Fibroblast of skin of right quadriceps (primary cell): ENCODE measurements at places on chromosomes 16 and 17.

GRCh38 chr16:24755201-24755874, 25.9 kb downstream of the TNRC6A start:
- no peak for DNase-seq

DNA sequence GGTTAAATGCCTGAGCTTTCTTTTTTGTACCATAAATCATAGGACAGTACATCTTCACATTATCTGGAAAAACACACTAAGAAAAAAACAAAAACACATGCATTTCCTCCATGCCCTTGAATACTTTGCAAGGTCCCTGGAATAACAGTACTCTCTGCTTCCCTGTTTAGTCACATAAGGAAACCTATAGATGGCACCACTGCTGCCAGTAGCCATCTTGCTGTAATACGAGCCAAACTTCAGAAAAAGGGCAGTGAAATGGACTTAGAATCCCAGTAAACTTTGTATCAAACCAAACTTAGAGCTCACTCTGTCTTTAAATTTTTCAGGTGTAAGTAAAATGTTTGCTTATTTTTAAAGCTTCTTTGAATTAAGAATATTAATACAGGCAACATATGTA, 435.5 kb downstream of the KCNJ2 start:
- no peak for DNase-seq

GRCh38 chr17:5522476-5522875, 36.1 kb downstream of the MIS12 start:
- no peak for DNase-seq

- DNase-seq: peak; percentile 70
Observed at GRCh38 chr17:79749156-79749815, 18.5 kb downstream of the ENPP7 start.

DNA sequence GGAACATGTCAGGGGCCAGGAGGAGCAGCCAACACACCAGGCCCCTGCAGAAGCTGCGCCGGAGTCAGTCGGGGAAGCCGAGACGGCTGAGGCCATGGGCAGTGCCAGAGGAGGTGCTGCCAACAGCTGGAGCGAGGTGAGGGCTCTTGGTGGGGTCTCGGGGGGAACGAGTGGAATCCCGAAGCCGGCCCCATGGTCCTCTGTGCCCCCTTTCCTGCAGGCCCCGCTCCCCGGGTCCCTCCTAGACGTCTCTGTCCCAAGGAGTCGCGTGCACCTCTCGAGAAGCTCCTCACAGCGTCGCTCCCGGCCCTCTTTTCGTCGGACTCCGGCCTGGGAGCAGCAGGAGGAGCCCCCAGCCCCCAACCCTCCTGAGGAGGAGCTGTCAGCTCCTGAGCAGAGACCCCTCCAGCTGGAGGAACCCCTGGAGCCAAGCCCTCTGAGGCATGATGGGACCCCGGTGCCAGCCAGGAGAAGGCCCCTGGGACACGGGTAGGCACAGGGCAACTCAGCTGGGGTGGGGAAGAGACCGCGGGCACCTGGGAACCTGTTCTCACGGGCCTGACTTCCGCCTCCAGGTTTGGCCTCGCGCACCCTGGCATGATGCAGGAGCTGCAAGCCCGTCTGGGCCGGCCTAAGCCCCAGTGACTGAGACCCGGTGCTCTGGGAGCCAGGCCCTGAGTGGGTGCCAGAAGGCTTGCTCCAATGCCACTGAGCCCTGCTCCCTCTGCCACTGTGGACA, 3.6 kb downstream of the APOBR start:
- no peak for DNase-seq

- peak; percentile 27 for DNase-seq
Observed at GRCh38 chr17:18356624-18357023, 6.7 kb downstream of the SHMT1 start.

DNA sequence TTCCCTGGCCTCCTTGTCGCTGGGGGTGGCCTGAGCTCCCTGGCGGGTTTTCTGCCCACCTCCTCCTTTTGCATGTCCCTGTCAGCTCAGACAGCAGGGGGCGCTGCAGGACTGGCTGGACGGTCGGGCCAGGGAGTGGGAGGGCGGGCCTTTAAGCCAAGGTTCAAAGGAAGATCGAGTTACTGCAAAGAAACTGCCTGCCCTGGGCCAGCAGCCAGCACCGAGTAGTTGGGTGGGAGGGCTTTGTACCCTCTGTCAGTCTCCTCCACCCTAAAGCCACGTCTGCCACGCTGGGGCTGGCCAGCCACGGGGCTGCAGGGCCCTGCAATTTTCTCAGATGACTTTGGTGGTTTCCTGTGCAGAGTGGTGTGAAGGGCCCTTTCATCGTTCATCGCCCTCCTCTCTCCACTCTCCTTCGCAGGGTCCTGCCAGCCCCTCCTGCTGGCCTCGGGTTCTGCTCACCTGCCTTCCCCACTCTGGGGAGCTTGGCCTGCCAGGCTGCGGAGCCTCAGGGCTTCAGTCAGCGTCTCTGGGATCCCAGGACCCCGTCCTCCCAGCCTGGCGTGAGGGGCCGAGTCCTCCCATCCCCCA, 12.3 kb downstream of the GPR142 start:
- peak; percentile 69 for DNase-seq

- no peak for DNase-seq
Observed at GRCh38 chr16:88428616-88429386, 24.3 kb upstream of the ZFPM1 start.

DNA sequence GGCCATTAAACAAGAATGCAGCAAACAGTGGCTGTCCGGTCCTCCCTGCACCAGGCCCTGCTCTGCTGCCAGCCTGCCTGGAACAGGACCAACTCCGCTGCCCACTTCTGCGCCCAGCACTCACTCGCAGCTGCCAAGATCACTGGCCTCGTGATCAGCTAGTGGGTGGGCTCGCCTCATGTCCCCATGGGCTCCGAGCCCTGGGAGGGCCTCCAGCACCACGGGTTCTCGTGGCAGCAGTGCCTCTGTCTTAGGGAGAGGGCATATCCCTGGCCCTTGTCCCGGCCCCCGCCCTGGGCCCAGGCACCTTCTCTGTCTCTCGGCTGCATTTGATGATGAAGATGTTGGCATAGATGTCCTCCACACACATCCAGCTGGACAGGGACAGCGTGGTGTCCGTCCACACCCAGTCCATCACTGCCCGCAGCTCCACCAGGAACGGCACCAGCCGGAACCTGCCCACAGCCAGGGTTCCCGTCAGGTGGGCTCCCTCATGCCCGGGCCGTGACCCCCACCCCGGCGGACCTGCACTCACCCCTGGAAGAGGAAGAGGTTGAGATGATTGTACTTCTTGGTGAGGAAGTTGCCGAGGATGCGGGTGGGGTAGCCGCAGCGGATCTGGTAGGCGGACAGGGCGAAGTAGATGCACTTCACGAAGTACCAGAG, 13.1 kb downstream of the CTU2 start:
- DNase-seq: no peak

DNA sequence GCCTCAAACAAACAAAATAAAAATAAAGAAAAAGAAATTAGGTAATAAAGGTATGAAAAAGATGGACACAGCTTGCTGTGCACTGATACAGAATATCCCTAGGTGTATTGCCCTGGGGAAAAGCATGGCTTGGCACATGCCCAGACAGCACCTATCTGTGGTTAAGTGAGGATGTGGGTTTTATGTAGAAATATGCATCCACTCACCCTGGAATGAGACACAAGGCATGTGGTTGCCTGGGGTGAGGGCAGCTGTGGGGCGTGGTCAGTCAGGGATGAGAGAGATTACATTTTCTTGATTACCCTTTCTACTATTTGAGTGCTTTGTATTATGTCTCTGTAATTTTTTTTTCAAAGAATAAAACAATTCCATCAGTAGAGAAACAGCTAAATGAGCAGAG, 6.9 kb downstream of the PLLP start:
- peak; percentile 64 for DNase-seq

DNA sequence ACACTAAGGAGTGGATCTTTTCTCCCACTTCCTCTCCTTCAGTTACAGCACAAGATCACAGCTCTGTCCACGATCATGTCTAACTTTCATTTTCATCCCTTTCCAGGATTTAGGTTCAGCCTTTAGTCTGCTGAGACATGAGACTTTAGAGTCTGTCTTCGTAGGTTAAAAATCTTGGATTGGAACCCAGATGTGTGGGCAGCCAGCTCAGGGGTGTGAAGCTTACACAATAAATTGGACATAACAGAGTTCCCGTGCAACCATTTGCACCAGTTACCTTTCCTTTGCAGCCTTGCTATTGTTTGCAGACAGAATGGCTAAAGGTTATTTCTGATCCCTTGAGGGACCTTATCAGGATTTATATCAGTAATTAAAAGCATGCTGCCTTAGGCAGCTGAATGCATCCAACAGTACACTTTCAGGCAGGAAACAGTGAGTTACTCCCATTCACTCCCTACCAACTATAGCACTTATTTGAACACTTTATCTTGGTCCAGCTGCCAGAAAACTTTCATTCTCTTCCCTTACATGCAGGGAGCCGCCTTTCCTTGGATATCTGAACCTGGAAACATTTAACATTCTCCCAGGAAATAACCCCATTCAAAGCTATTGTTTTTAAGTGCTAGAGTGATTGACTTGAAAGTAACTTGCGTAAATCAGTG, 87.3 kb downstream of the TMEM100 start:
- DNase-seq: peak; percentile 32

- no peak for DNase-seq
Observed at GRCh38 chr17:51746421-51746820, 412.1 kb downstream of the CA10 start.

GRCh38 chr17:9860851-9861250, 35.1 kb downstream of the GLP2R start:
- no peak for DNase-seq

- DNase-seq: no peak
Observed at GRCh38 chr17:6915620-6916019, 80.2 kb upstream of the ALOX12 start.

GRCh38 chr16:69520800-69521602, 44.8 kb upstream of the NFAT5 start:
- peak; percentile 66 for DNase-seq

GRCh38 chr16:52967744-52968143, 85.0 kb downstream of the CHD9NB start:
- DNase-seq: no peak

GRCh38 chr16:11506741-11507305, 79.9 kb downstream of the LITAF start:
- DNase-seq: no peak

DNA sequence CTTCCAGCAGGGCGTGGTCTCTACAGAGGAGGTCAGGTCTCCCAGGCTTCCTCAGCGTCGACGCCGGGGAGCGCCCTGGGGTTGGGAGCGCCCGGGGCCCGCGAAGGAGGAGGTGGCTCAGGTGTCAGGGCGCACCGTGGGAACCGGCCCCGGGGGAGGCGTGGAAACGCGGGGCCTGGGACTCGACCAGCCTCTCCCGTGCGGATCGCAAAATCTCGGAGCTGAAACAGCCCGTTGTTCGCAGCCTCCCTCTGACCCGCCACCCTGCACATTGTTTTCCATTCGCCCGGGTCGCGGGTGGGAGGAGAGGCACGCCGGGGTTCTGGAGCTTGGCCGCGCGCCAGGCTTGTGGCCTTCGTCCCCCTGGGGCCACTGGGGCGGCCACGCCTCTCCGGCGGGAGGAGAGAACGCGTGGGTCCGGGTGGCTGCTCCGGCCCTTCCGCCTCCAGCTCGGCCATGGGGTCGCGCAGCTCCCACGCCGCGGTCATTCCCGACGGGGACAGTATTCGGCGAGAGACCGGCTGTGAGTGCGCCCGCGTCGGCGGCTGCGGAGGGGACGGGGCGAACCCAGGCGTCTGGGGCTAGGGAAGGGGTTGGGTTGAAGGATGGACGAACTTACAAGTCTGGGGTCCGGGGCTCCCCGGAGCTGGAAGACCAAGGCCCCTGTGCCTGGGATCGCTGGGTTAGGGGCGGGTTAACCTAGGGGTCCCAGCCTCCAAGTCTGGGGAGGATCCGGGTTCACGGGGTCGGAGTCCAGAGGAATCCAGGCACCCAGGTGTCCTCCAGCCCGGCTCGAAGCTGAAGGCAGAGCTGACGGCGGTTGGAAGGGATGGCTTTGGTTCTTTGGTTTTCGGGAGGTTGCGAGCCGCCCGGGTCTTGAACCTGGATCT, at the start of gene CHP2:
TSS of gene CHP2 (plus strand) at position 433 of the 890 bp plus-strand sequence. CDS start at position 457, 24 bp downstream.
- DNase-seq: no peak

DNA sequence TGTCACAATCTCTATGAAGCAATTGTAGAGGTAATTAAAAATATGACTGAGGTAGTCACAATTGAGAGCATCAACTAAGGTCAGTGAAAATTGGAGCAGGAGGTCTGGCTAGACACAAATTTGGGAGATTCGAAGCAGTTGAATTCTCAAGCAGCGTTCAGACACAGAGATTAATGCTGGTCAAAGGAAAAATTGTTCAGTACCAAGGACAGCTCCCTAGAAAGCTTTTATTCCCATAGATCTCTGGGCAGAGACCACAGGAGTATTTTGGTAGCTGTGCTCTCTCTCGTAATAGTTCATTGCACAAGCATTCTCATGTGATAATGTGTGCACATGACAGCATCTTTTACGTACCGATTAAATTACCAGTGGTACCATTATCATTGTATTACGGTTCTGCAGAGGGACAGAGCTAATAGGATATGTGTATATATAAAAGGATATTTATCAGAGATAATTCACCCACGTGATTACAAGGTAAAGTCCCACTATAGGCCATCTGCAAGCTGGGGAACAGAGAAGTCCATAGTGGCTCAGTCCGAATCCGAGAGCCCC, 387.5 kb upstream of the HSBP1 start:
- DNase-seq: peak; percentile 62

- peak; percentile 57 for DNase-seq
Observed at GRCh38 chr17:81365148-81365600, 30.1 kb upstream of the BAHCC1 start.

- DNase-seq: no peak
Observed at GRCh38 chr16:23402100-23402499, 50.9 kb downstream of the COG7 start.

DNA sequence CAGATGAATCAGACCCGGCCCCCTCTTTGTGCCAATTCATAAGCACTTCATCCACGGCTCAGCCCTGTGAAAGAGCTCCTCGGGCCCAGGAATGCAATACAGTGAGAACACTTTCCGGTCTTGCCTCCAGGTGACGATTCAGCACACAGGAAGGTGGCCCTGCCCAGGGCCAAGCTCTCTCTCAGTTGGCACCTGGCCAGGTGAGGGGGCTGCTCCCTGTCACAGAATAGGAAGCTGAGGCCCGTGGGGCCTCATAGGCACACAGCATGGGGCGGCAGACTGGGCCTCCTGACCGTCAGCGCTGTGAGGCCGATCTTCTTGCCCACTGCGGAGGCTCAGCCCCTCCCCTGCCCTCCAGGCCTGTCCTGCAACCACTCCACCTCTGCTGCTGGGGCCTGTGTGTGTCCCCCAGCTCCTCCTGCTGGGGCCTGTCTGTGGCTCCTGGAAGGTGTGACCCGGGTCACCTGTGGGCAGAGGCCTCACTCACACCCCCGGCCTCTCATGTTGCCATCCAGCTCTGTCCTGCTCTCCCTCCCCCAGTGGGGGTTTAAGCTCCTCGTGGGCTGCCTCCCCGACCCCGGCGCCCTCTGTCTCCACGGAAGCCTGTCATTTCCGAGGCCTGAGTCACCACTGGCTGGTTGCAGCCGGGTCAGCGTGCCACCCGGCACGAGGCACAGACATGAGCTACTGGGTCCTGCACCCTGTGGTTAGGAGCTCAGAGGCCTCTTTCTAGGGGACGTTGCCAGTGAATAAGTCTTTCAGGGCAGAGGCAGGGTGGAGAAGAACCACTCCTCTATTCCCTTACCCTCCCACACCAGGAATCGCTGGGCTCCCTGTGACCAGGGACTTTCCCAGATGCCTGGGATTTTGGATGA, 114.4 kb downstream of the SEC14L1 start:
- DNase-seq: peak; percentile 60
